ENCODE measurements at places on chromosomes 11 and 22.

GRCh38 chr22:46006379-46007002 is 29.5 kb upstream of the WNT7B start:
- DNase-seq, result peak; percentile 84

DNA sequence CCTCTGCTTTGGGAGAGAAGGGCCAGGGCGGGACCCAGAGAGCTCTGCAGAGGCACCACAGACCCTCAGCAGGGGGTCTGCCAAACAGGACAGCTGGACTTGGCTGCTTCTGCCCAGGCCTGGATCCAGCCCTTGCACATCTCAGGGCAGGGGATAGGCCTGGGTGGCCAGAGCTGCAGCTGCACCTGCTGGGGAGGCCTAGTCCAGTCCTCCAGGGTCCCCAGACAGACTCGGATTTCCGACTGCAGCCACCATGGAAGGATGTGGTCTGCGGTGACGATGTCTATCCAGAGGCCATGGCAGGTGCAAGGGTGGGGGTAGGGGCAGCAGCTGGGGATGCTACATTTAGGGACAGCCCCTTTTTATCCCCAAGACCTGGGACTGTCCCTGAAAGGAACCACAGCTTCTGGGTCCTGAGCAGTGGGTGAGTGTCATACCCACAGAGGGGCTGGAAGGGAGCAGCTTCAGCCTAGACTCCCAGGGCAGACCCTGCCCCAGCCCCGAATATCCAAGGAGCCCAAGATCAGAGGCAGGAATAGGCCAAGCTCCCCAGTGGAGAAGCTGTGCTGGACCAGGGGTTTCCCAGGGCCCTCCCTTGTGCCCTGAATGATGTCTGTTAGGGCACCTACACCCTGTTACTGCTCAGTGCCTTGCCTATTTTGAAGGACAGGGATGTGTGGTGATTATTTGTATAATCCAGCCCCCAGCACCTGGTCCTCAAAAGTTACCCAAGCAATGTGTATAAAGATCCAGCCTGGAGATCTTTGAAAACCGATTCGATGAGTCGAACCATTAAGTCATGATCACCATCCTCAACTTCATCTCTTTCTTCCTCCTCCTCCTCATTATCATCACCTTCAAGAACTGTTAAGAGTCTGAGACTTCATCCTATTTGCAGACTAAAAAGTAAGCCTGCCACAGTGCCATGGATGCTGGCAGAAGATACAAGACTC is 2.5 kb upstream of the IGLL5 start:
- no peak for DNase-seq

DNA sequence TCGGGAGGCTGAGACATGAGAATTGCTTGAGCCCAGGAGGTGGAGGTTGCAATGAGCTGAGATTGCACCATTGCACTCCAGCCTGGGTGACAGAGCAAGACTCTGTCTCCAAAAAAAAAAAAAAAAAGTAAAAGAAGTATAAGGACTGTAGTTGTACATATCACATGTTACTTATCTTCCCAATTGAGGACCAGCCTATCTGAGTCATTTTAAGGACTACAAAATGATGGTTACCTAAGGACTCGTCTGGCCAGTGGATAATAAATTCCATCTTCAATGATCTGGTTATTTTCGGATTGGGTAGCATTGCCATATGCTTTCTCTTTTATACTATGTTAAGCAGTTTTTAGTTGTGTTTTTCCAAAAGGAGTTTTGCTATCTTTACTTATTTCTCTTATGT is 55.3 kb downstream of the PPFIA1 start:
- no peak for DNase-seq

DNA sequence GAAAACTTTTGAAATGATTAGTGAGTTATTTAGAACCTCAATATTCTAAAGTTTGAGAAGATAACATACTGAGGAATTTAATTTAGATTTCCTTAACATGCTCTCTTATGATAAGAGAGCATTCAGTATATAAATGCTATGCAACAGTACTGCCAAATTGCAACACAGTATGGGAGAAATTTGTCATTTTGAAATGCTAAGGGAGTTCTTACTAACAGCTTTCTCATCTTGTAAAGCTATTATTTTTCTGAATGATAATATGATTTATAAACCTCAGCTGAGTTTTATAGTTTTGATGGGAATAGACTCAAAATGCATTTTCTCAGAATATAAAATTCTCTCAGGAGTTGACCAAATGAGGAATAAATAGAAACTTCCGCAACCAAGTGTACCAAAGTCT is 108.4 kb downstream of the SPON1 start:
- DNase-seq, result no peak

DNA sequence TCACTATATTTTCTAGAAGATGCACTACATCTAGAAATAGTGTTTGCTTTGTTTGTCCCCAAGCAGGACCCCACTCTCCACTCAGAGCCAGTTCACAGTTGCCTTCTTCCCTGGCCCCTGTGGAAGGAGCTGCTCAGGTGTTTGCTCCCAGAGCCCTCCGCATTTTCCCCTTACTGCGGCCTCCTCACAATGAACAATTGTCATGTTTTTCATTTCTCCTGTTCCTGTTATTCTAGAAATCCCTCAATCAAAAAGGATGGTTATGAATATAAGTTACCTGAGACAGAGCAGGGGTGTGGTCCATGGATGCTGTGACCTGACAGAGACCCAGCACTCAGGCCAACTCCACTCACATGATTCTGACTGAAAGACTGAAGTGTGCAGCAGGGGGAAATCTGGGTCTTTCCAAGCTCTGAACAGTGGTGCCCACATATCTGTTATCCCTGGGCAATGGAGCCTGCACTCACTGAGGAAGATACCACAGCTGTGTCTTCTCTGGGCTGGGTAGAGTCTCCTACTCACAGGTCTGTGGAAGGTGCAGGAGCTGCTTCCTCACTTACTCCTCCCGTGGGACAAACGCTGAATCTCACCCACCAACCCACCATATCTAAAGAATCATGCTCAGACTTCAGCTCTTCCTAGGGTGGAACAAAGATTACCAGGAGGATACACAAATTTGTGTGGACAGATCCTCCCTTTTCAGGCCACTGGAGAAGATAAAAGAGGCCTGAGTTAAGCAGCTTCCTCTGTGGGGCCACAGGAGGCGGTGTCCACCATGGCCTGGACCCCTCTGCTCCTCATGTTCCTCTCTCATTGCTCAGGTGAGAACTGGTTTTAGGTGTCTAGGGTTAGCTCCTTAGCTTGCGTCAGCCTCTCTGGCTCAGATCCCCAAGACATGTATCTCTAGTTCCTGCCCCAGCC is 87.1 kb upstream of the TOP3B start:
- no peak for DNase-seq

DNA sequence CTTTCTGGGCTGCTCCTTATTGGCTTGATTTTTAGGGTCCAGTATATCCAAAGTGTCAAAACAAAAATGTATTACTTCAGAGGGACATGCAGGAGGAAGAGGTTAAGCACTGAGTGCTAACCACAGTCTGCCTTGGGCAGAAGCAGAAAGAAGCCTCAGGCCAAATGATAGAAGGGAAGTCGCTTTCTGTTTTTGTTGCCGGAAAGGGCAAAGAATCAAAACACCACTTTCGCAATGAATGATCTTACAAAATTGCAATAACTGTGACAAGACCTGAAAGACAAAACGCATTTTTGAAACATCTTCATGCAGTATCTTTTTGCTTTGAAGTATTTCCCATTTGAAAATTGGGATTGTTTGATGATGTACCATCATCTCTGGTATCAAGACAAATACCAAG is 70.1 kb upstream of the PICALM start:
- no peak for DNase-seq

- no peak for DNase-seq
Measured at GRCh38 chr22:50270666-50271394, 650 bp upstream of the MAPK11 start.
